H4 (cell line): ENCODE measurements at places on chromosomes 4 and X.

DNA sequence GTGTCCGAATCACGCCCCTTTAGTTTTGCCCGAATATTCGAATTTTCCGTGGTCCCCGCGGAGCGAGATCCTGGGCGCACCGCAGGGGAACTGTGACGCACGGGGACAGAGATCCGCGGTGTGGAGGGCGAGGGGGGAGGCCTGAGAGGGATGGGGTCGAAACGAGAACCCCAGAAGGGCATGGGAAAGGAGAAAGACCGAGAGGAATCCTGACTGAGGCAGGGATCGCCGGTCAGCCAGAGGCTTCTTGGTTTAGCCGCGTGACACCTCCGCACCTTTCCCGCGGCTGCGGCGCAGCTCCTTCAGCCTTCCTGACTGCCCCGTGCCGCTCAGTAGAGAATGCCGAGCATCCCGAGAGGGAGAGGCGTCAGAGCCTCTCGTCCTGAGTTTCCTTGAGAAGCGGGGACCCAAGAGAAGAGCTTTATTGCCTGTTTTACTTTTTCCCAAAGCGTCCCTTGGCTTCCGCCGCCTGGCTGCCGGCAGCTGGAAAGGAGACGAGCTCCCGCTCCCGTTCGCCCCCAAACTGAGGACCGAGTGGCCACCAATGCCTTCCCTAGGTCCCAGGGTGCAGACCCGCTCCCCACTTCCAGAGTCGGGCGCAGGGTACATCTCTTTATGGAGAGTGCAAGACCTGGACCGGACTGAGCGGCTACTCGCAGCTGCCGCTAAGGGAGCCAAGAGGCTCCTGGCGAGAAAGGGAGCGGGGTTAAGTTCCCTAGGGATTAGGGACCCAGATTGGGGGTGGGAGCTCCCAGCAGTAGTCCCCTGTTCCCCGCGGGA, 911 bp upstream of the GPR50 start:
- no peak for DNase-seq

GRCh38 chrX:9682456-9682855, 83.2 kb downstream of the GPR143 start:
- no peak for DNase-seq

DNA sequence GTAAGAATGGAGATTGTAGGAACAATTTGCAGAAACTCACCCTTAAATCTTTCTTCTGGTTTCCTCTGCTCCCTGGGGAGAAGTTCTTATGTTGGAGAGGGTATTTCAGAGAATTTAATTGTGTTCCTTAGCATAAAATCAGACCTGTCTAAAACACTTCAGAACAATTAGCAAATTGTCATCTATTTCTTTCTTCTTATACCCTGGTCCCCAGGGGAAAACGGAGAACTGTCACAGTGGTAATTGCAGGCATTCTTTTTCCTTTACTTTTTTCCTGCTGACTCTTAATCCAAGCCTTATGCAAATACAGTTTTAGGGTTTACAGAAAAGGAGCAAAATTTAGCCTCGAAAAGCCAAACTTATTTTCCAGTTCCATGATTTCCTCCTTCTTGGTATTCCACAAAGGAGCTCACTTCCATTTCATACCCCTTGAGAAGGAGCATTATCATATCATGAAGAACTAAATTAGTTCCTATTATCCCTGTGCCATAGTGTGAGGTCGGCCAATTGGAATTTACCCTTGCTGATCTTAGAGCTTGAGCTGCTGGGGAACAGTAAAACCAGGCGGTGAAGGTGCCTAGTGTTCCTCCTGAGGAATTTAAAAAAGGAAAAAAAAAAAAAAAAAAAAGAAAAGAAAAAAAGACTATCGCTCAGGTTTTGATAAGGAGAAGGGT, 173.8 kb downstream of the IL15 start:
- DNase-seq: no peak

- DNase-seq: no peak
These were observed 8.4 kb downstream of the DCUN1D4 start for GRCh38 chr4:51851090-51851936.

DNA sequence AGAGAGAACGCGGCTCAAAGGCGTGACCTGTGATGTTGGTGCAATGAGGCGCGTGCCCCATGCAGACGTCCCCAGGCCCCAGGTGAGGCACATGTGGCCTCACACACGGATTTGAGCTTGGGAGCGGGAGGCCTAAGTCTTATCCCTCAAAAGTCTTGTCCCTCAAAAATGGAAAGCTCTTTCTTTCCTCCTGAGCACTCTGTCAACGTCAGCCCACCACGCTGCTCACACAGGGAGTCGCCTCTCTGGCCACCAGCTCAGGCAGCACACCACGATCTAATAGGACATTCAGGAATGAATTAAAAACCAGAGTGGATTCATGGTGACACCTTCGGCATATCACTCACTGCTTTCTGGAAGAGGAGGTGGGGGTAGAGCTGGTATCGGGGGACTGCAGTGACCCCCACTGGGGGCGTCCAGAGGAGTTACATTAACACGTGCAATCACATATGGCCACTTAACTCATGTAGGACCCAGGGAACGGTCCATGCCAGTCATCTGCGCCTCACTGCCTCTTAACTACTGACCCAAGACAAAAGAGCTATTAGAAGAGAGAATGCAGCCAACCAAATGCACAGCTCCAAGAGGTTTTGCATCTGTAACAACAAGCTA, 21.9 kb upstream of the CYP4V2 start:
- DNase-seq: no peak

DNA sequence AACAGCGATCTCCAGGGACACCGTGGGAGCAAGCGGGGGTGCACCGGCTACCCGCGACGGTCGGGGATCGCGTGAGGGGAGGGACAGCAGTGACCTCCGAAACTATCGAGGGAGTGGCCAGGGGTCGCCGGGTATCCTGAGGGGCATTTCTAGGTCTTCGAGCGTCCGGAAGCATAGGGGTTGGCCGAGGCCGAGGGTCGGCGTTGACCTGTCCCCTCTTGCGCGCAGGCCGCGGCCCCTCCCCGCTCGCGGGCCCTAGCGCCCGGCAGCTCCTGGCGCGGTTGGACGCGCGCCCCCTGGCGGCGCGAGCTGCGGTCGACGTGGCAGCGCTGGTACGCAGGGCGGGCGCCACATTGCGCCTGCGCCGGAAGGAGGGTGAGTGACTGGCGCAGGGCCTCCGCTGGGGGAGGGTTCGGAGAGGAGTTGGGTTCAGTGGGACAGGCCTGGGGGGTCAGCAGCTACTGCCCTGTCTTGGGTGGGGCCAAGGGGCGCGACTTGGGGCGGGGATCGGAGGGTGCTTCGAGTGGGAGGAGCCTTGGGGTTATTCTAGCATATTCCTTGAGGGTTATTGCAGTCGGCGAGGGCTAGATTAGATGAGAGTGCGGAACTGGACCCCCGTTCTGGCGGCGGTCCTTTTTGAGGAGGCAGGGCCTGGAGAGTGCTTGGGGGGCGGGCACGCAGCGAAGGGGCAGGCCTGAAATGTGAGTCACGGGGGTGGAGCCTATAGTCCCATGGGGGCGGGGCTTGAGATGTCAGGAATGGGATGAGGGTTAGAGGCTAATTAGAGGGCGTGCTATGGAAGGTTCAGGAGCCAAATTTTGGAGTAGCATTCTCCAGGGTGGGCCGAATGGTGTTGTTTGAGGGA, 1.2 kb downstream of the MAGIX start:
- DNase-seq: peak; percentile 71

DNA sequence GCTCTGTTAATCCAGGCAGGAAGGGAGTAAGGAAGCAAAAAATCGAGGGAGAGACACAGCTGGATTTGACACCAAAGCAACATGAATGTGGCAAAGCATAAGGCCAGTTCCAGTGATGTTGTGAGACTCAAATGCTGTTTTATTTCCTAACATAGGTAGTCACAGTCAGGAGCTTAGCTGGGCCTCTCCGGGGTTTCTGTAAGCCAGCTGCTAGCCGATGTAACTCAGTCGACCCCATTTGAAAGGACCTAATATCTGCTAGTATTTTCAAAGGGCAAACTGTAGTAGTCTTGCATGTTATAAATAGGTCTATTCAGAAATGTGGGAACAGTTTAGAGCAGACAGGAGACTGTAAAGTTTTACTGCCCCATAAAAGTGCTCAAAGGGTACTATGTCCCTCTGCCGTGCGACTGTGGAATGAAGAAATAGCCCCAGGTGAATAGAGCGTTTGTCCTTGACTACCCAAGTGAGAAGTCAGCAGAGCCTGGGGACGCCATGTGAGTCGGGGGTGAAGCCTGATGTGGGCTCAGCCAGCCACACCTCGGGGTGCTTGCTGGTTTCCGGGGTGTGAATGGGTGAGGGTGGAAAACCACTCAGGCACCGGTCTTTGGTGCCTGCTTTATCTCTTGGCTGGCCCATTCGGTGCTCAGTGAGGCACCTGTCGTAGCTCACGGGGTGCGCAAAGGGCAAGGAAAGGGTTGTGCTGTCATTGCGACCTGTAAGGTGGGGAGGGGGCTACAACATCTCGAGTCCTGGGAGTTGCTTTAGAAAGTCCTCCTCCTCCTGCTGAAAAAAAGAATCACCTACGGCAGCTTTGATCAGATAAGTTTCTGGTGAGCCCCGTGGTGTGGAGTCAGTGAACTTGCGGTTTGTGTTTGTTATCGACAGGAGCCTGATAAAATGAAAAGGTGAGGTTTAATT, 745 bp downstream of the TRIM2 start:
- no peak for DNase-seq

GRCh38 chr4:40550948-40551462, 78.7 kb downstream of the RBM47 start:
- DNase-seq: peak; percentile 64

- DNase-seq: no peak
These were observed 53.4 kb downstream of the KDR start for GRCh38 chr4:55071951-55072350.

DNA sequence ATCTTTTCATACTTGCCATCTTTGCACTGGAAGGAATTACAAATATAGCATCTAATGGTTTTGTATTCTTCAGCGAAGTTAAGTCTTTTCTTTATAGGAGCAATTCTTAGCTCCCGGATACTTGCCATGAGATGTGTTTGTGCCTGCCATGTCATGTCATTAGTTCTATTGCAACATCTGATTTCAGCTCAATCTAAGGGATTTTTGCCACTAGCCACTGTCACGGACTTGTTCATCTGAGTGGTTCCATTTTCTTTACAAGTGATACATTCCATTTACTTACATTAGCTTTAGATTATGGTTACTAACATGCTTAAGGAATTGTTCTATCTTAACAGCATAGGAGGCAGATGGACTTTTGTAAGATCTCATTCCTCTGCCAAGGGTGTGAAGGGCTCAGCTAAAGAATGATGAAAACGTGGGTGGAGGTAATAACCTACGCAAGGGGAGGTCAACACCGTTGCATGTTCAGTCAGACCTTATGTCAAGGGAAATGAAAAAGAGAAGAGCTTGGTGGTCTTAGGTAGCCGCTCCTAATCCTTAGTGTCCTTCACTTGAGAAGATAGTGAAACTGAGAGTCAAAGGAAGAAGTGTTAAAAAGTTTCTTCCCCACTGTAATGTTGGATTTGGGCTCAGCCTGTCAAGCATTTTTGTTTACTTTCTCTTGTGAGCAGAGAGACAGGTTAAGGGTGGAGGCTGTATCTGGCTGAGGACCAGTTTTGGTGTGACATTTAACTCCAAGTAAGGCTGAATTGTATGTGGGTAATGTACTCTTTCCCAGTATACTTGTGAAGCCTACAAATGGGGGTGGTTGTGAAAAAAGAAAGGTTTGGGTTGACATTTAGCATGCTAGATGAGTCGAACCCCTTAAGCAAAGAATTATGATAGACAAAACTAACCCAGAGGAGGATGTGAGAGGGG, 3.6 kb upstream of the KLHL2 start:
- DNase-seq: no peak
